ENCODE measurements at places on chromosomes 11 and 22.

DNA sequence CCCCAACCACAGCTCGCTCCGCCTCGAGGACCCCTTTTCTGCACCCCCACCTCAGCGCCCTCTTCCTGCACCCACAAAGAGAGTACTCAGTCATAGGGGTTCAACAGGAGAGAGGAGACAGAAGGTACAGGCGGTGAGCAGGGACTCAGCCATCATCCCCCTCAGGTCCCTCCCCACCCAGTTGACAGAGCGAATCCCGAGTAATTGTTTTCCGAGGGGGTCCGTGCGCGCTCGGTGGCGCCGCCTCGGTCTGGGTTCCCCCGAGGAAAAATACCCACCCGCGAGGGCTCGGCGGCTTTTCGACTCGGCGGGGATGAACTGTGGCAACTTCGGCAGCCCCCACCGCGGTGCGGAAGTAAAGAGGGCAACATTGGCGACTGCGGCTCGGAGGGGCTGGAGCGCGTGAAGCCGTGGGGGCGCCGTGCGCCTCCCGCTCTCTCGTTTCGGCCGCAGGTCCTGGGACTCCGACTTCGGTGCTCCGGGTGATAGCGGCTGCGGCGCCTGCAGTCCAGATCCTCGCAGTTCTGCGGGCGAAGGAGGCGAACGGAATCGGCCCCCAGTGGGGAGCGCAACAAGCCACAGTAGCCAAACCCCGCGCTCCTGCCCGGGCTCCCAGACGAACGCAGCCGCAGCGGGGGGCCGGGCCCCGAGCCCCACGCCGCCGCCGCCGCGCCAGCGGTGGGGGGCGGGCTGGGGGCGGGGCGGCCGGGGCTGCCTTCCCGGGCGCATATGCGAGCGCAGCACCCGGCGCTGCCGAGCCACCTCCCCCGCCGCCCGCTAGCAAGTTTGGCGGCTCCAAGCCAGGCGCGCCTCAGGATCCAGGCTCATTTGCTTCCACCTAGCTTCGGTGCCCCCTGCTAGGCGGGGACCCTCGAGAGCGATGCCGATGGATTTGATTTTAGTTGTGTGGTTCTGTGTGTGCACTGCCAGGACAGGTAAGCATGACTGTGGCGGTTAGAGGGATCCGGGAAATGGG lies at the start of gene NELL1:
Gene NELL1 (plus strand): TSS at position 743 of the 976 bp plus-strand sequence.
- DNase-seq = no peak

GRCh38 chr11:112880495-112880894 lies 80.7 kb upstream of the NCAM1 start:
- DNase-seq = no peak

- no peak for DNase-seq
Measured at GRCh38 chr11:2574553-2575535, 125.0 kb downstream of the KCNQ1OT1 start.

DNA sequence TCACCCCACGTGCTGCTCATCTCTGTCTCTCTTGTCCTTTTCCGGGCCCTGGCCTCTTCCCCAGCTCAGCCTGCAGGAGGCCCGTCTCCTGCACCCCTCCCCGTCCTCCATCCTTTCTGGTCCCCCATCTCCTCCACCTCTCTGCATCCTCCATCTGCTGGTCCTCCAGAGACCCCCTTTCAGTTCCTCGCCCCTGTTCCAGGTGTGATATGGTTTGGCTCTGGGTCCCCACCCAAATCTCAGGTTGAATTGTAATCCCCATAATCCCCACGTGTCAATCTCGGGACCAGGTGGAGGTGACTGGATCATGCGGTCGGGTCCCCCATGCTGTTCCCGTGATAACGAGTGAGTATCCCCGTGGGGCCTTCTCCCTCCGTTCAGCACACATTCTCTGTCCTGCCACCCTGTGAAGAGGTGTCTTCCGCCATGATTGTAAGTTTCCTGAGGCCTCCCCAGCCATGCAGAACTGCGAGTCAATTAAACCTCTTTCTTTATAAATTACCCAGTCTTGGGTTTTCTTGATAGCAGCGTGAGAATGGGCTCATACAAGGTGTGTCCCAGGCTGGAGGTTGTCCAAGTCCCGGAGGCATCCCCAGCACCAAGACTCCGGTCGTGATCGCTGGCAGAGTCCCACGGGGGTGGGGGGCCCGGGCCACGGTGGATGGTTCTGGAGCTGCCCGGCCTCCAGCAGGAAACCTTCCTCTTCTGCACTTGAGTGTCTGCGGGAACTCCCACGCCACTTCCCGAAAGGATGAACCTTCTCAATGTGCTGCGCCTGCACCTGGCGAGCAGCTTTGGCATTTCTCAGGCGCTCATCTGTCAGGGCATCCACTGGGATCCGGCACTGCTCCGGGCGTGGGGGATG lies 29.0 kb upstream of the TOLLIP start:
- no peak for DNase-seq

DNA sequence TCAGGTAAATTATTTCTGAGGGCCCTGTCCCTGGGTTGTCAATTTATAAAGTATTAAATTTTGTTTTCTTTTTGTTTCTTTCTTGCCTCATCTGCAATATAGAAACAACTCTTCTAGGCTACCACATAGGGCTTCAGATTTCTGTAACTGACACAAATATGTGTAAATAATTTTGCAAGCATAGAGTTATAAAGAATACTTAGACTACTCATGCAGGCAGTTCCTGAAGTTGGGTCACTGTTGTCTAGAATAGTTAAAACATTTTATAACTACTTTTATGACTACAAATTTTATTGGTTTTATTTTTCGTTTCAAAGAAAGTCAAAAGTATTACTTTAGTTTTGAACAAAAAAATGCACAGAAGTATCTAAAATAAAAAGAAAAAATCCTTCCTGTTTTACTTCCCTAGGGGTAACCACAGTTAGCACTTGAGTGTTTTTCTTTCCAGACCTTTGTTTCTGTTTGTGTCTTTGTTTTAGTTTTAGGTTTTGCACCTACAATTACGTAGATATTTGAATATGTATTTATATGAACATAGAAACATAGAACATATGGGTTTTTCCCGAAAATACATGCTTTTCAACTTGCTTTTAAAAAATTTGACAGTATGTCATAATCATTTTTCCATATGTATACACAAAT lies 12.4 kb upstream of the TMEM123 start:
- no peak for DNase-seq

GRCh38 chr22:20889904-20890540 lies 27.2 kb upstream of the CRKL start:
- no peak for DNase-seq

Measured in activated CD4-positive, alpha-beta T cell treated with anti-CD3 and anti-CD28 coated beads, Interleukin-2, amount 50 U/mL, for 4 hours (primary cell).